ENCODE measurements at places on chromosomes 12 and 14. TPM values are rescaled to one million over a fixed set of nuclear protein-coding genes. Genes with fewer than 3 reads are reported as not detected.
A peak's percentile ranks its signal among the peaks of the same experiment; 100 is the strongest.

- DNase-seq: no peak
Measured at GRCh38 chr12:69645031-69645430, 34.3 kb upstream of the LRRC10 start.

DNA sequence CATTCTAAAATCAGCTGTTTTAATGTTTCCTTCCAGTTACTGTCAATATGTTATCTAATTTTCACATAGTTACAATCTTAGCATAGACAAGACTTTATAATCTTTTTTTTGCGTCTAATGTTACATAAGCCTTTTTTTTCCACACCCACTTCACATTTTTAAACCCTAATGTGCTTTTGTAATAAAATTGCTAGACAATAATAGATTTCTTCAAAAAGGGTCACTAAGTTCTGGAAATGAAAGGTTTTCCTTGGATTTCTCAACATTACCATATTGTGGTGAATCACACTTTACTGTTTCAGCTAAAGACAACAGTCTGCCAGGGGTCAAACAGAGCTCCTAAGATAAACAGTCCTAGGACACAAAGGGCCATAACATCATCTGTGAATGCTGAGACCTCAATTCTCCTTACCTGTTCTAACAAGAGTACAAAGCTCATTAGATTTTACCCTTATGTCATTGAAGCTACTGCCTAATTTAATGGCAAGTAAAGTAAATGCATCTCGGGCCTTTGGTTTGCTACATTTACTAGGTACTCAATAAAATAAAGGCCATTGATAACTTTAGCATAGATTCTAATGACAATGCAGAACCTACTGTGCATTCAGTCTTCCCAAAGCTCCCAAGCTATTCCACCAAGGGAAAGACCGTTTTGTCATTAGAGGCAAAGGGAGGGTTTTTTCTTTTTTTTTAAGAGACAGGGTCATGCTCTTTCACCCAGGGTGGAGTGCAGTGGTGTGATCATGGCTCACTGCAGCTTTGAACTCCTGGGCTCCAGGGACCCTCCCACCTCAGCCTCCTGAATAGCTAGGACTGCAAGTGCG lies 111.2 kb upstream of the SLC38A2 start:
- no peak for DNase-seq

GRCh38 chr12:130872179-130873096 lies 572 bp downstream of the RAN start:
- peak; percentile 33 for DNase-seq

GRCh38 chr14:104506461-104507253 lies 72.9 kb upstream of the C14orf180 start:
- no peak for DNase-seq

DNA sequence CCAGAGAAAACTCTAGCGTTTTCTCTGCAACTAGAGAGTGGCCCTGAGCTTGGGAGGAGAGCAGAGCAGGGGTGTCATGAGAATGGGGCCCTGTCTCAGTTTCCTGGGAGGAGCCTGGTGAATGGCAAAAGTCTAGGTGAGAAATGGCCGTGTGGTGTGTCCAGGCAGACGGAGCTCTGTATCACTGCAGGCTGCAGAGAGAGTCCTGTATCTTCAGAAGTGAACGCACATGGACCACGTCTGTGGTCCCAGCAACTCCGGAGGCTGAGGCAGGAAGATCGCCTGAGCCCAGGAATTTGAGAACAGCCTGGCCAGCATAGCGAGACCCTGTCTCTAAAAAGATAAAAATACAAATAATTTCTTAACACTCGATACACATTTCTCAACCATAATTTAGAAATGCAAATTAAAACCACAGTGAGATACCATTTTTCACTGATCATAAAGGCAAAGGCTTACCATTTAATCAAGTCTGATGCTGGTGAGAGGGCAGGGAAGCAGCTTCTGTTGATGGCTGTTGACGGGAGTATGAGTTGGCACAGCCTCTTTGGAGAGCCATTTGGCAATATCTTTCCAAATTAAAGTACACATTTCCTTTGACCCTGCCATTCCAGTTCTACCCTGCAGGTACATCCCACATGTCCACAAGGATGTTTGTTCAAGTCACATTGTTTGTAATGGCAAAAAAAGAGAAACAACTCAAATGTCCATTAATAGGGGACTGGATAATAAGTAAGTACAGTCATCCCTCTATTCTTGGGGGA lies 51.0 kb downstream of the NFKBIA start:
- DNase-seq: peak; percentile 80

GRCh38 chr14:34050606-34051005 lies 99.7 kb upstream of the EGLN3 start:
- DNase-seq: no peak

- no peak for DNase-seq
Measured at GRCh38 chr12:27359578-27360340, 27.1 kb downstream of the BMAL2 start.

GRCh38 chr14:97368049-97368448 lies 570.9 kb downstream of the VRK1 start:
- DNase-seq: no peak

DNA sequence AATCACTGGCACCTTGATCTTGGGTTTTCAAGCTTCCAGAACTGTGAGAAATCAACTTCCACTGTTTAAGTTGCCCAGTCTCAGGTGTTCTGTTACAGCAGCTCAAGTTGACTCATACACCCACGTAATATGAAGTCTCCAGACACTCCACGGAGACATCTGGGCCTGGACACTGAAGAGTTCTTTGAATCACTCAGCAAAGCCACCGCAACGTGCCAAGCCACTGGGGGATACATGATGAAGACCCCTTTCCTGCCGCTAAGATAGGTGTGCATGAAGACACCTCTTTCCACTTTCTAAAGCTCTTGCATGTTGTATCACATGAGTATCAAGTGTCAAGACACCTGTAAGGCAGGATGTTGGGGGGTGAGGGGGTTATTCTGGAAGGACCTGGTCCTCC lies 311.7 kb upstream of the RTL1 start:
- DNase-seq: no peak

GRCh38 chr14:101237252-101237616 lies 324.1 kb upstream of the DIO3 start:
- DNase-seq: no peak

DNA sequence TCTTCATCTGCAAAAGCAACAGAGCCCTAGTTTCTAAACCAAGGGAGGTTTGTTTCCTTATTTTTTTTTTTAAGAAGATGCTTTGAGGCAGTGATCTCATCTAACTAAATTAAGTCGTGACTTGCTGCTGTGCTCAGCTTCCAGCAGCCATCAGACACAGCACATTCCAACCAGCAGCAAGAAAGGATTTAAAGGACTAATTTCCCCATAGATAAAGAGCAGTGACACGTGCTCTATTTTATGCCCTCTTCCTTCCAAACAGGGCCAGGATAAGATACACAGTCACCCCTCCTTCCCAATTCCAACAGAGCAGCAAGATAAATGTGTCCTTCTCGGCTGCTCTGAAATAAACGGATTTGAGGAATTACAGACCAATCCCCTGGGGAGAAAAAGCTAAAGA lies 81.7 kb downstream of the PRKAB1 start:
- no peak for DNase-seq

GRCh38 chr14:99758872-99759545 lies 34.2 kb upstream of the EML1 start:
- no peak for DNase-seq

DNA sequence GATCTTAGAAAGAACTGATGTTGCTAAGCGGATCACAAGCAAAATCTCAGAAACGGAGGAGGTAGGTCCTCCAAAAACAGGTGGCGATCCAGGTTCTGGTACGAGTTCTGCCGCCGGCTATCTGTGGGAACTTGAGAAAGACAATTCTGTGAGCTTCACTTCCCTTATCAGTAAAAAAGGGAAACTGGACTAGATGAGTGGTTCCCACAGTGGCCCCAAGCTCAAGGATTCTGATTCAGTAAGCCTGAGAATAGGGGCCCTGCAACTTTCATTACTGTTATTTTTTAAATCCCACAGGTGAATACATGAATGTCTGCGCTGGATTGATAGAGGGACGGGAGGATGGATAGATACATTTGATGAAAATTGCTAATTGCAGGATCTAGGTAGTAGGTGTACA lies 160.2 kb downstream of the PPM1H start:
- no peak for DNase-seq

DNA sequence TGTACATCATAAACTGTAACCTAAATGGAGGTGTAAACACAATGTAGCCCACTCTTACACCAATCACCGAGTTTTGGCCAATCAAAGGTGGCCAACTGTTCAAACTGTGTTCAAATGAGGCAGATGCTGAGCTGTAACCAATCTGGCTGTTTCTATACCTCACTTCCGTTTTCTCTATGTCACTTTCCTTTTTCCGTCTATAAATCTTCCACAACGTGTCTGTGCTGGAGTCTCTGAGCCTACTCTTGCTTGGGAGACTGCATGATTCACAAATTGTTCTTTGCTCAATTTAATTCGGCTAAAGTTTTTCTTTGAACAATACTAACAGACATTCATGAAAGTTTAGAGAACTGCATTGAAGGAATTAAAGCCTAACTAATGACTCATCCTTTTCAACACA lies 547.1 kb upstream of the USP15 start:
- DNase-seq: no peak

DNA sequence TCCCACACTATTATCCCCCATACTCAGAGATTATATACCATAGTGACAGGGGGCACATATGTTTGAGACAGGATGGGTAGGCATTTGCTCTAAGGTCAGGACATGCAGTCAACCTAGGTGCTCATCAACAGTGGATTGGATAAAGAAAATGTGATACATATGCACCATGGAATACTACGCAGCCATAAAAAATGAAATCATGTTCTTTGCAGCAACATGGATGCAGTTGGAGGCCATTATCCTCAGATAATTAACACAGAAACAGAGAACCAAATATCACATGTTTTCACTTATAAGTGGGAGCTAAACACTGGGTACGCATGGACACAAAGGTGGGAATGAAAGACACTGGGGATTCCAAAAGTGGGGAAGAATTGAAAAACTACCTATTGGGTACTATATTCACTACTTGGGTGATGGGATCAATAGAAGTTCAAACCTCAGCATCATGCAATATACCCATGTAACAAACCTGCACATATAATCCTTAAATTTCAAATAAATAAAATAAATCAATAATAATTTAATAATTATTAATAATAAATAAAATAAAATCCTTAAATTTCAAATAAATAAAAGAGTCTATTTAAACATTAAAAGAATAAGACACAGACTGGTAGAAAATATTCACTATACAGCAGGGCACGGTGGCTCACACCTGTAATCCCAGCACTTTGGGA lies 160.1 kb upstream of the CNOT2 start:
- DNase-seq: no peak

DNA sequence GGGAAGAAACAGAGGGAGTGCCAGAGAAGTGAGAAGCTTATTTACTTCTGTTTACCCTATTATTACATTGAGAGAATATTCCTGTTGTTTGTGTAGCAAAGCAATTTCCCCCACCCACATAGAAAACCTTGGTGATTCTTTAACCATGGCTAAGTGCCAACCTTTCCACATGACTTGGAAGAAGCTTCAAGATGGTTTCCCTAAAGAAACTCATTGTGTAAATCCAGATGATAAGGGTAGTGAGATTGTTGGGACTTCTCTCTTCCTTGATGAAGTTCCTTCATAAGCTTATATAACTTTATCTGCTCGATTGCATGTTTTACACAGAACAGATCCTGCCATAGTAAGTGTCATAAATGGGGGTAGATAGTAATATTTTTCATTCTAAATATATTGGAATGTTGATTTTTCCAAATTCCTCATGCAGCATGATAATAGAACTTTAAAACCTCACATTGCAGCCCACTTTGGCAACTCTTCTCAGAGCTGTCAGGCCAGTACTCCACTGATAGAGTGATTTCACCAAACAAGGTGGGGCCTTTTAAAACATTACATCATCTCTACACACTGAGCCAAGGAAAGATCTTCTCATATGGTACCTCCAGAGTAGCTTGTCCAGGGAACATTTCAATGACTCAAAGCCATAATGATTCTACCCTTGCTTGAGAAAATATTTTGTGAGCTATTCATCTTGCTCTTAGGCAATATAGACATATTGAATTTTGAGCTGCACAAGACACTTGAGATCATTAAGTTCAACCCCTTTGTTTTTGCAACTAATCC lies 47.8 kb upstream of the KIF21A start:
- peak; percentile 74 for DNase-seq

DNA sequence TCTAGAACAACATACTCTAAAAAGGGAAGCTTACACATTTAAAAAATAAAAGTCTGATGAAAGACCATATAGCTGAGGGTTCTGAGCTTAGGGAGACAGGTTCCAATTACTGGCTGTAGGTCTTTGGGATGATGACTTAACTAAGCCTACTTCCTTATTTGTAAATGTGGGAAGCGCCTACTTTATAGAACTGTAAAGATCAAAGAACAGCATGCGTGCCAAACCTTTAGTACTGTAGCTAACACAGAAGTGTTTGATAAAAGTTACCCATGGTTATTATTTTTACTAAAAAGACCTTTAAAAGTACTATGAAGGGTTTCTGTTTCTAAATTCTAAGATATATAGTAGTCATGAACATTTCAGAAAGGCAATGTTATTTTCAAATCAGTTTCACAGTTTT lies 35.7 kb downstream of the STK38L start:
- no peak for DNase-seq

- no peak for DNase-seq
Measured at GRCh38 chr12:12726555-12727093, 9.5 kb downstream of the CDKN1B start.

DNA sequence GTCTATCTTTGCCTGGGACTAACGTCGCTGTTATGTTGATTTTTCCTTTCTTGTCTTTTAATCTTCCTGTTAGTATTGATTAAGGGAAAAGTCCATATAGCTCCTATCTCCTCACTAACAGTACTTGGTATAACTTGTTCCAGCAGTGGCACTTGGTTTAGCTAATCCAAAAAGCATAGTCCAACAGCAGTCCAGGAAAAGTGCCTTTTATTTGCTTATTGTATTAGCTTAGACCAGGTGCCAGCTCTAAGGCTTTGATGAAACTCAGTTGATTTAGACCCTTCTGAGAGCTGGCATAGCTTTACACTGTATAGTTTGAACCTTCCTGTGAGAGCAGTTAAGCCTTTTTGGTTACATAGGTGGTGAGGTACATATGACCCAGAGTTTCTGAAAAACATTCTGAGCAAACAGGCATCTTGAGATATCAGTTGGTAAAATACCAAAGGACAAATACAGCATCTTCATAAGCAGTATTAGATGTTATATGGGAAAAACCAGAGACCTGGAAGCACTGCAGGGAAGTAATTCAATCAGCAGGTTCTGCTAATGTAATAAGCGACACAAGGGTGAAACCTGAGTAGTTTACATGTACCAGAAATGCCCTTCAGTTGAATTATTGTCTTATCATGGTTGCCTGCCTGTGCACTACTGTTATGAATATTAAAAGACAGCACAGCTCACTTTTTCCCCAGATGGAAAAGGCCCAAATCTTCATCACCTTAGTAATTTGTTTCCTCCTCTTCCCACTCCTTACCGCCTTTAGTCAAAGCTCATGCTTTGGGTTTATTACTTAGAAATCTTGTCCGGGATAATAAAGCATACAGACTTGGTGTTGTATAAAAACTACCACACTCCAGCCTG lies 13.0 kb downstream of the PELI2 start:
- no peak for DNase-seq

- DNase-seq: no peak
Measured at GRCh38 chr12:110825530-110825929, 21.3 kb upstream of the CCDC63 start.

- peak; percentile 31 for DNase-seq
Measured at GRCh38 chr12:112198120-112198733, 72.9 kb downstream of the TRAFD1 start.

Gene CIPC
- 66.3 TPM for total RNA-seq

Gene ALKBH1
- total RNA-seq: 25.0 TPM

Gene GPR84
- total RNA-seq: not detected

Gene TAS2R10
- 1.4 TPM for total RNA-seq

Gene KRT6B
- 0.98 TPM for total RNA-seq

Gene LYZ
- not detected for total RNA-seq

Gene ALG10B
- 14.4 TPM for total RNA-seq

Gene LAG3
- total RNA-seq: 10.5 TPM

Gene HOXC6
- 5.7 TPM for total RNA-seq
